ENCODE measurements at places on chromosomes 1 and 21.

DNA sequence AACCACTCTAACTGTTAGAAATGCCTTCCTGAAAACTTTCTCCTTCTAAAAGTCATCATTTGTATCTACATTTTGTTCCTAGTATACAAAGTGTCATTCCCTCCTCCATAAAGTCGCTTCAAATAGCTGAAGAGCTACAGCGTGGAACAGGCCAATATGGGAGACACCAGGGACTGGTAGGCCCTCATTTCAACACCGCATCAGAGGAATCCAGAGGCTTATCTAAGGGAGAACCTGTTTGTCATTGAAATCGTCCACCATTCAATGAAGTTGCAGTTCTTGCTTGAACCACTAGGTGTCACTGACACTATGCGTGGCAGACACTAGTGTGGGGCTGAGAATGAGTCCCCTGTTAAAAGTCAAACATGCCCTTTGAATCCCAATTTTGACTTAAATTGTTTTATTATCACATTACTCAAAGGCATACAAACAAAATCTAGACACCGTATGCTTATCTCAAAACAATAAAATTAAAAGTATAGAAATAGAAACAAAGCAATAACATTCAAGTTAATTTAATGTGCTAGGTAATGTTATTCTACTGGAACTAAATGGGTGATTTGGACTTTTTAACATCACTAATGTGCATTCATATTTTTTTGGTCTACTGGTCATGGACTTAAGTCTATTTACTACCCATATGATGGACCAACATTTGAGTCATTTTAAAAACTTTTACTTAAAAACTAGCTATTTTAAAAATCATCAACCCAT lies 182.3 kb downstream of the FCRL5 start:
- H3K27ac ChIP-seq: no peak overlapping the region
- no peaks in the 10 kb centered on the region for H3K36me3 ChIP-seq
- H3K4me3 ChIP-seq: no peak overlapping the region

DNA sequence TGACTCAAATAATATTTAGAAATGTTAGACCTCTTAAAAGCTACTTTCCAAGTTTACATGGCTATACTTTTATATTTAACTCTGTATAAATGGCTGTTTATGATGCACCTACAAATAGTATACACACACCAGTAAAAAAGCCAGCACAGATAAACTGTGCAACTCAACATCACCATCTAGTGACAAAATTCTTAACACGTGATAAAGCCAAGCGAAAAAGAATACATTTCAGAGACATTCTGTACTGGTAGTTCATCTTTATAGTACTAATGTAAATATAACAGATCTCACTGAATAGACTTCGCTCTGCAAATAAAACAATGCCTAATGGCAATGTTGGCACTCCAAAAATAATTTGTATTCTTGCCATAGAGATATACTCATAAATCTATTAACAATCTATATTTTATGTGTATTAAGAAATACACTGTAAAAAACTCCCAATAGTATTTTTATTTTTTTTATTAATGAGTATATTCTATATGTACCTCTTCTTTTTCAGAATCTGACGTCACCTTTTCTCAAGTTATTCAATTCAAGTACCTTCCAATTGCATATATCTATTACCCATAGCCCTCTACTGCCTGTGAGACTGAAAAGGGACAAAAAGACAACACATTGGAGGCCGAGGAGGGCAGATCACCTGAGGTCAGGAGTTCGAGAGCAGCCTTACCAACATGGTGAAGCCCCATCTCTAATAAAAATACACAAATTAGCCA lies 100.2 kb downstream of the DPYD start:
- no peaks in the 10 kb centered on the region for H3K27me3 ChIP-seq
- H3K4me1 ChIP-seq: no peaks in the 10 kb centered on the region
- peak; percentile 58 for DNase-seq
- H3K36me3 ChIP-seq: no peaks in the 10 kb centered on the region

- H3K4me3 ChIP-seq: no peak overlapping the region
- peaks cover 7% of the 10 kb centered on the region for H3K36me3 ChIP-seq
- H3K27ac ChIP-seq: no peak overlapping the region
- no peaks in the 10 kb centered on the region for H3K27me3 ChIP-seq
- no peak for DNase-seq
Observed at GRCh38 chr1:21157054-21157453, 19.6 kb downstream of the EIF4G3 start.

- DNase-seq: no peak
- H3K27ac ChIP-seq: no peak overlapping the region
- H3K4me3 ChIP-seq: no peak overlapping the region
Observed at GRCh38 chr21:34219334-34220060, 144.3 kb upstream of the KCNE2 start.

DNA sequence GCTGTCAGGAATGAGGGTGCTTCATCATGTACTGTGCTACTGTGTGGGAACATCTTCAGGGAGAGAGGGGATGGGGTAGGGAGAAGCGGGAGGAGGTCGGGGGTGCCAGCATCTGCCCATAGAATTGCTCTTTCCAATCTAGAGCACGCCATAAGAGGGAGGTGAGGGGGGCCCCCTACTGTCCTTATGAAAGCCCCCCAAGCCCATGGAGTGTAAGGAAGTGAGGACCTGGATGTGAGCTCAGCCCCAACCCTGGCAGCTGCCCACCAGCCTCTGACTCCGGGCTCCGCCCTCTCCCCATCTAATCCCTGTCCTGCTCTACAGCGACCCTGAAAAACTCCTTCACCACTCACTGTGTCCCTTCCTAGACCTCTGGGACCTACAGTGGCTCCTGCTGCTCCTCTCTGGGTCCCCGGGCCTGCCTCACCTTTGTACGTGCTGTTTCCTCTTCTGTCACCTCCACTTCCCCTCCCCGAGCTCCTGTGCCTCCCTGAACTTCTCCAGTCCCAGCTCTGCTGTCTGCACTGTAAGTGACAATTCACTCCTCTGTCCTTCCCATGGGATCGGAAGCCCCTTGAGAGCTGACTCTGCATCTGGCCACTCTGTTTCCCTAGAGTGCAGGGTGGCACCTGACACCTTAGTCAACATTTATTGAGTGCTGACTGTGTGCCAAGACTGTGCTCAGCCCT lies 269.4 kb downstream of the PTPRU start:
- DNase-seq: no peak
- no peaks in the 10 kb centered on the region for H3K4me1 ChIP-seq
- peaks cover 6% of the 10 kb centered on the region for H3K27me3 ChIP-seq
- no peak overlapping the region for H3K27ac ChIP-seq
- H3K4me3 ChIP-seq: no peak overlapping the region
- H3K36me3 ChIP-seq: no peaks in the 10 kb centered on the region

- no peaks in the 10 kb centered on the region for H3K36me3 ChIP-seq
- H3K4me3 ChIP-seq: no peak overlapping the region
- peak; percentile 78 for DNase-seq
- no peak overlapping the region for H3K27ac ChIP-seq
Observed at GRCh38 chr1:78833491-78833890, 173.0 kb downstream of the ADGRL4 start.

GRCh38 chr1:23459338-23459757 lies 24.6 kb downstream of the ASAP3 start:
- no peaks in the 10 kb centered on the region for H3K4me1 ChIP-seq
- no peaks in the 10 kb centered on the region for H3K27me3 ChIP-seq
- H3K4me3 ChIP-seq: no peak overlapping the region
- peaks cover 11% of the 10 kb centered on the region for H3K36me3 ChIP-seq

DNA sequence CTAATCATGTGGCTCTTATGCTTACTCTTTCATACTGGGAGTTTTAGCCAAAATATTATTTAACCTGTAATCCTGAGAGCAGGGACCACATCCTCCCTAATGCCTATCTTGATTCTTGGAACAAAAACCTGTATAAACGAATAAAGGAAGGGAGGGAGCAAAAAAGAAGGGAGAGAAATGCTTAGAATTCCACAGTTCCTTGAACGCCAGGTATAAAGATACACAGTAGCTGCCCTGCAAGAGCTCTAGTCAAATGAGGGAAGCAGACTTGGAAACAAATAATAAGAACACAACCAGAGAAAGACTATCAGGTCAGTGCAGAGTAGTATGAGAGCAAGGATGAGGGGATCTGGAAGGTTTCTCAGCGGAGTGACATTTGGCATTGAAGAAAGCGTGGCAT lies 116.3 kb downstream of the SLC30A10 start:
- no peaks in the 10 kb centered on the region for H3K36me3 ChIP-seq
- peaks cover 5% of the 10 kb centered on the region for H3K27me3 ChIP-seq
- H3K4me1 ChIP-seq: peaks cover 2% of the 10 kb centered on the region
- no peak for DNase-seq
- H3K27ac ChIP-seq: no peak overlapping the region
- H3K4me3 ChIP-seq: no peak overlapping the region

DNA sequence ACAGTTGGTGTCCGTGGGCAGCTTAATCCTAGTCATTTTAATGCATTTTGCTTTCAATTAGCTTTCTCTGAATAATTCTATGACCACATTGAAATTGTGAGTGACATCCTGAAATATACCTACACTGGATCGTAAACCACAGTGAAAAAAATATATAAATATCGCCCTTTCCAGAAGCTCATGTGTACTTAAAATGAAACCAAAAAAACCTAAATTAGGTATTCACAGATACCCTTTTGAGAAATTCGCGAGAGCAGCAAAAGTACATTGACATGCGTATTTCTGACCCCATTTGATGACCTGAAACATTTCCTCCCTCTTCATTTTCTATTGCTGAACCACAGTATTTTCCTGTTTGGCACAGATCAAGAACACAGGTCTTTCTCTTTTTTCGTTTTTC lies 253.8 kb downstream of the LTN1 start:
- peaks cover 5% of the 10 kb centered on the region for H3K4me1 ChIP-seq
- H3K27ac ChIP-seq: no peak overlapping the region
- H3K36me3 ChIP-seq: no peaks in the 10 kb centered on the region
- no peak for DNase-seq
- no peak overlapping the region for H3K4me3 ChIP-seq

DNA sequence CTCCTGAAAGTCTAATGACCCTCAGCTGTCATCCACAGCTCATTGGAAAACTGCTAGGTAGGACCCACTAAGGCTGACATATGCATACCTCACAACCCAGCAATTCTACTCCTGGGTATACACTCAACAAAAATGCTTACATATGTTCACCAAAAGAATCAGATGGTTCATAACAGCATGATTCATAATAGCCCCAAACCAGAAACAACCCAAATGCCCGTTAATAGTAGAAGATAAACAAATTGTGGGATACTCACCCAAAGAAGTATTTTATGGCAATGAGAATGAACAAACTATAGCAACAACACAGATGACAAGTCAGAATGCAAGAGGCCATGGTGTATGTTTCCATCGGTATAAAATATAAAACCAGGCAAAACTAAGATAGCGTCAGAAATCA lies 124.6 kb downstream of the HLCS start:
- H3K36me3 ChIP-seq: no peaks in the 10 kb centered on the region
- H3K4me1 ChIP-seq: peaks cover 18% of the 10 kb centered on the region
- no peak overlapping the region for H3K4me3 ChIP-seq
- DNase-seq: peak; percentile 81

DNA sequence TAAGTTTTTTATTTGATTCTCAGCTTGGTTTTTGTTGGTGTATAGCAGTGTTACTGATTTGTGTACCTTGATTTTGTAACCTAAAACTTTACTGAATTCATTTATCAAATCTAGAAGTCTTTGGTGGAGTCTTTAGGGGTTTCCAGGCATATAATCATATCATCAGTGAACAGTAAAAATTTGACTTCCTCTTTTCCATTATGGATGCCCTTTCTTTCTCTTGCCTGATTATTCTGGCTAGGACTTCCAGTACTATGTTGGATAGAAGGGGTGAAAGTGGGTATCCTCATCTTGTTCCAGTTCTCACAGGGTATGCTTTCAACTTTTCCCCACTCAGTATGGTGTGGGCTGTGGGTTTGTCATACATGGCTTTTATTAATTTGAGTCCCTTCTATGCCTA lies 23.6 kb upstream of the MAB21L3 start:
- no peak overlapping the region for H3K4me3 ChIP-seq
- no peaks in the 10 kb centered on the region for H3K27me3 ChIP-seq
- H3K36me3 ChIP-seq: no peaks in the 10 kb centered on the region
- no peaks in the 10 kb centered on the region for H3K4me1 ChIP-seq
- no peak for DNase-seq

DNA sequence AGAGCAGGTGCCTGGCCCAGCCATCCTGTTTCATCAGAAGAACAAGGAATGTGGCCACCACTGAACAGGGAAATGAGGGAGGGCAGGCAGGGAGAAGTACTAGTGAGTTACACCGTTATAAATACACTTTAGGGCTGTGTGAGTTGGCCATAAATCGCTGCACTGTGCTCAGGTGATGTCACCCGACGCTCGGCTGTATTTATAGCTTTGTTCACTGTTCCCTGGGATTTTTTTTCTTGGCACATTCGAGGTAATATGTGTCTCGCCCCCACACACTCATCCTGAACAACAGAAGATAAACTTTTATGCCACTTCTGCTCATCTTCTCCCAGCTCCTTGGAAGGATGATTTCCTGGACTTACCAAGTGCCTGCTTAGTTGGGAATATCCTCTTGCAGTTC lies 9.0 kb upstream of the KIRREL1 start:
- no peaks in the 10 kb centered on the region for H3K4me1 ChIP-seq
- no peak overlapping the region for H3K4me3 ChIP-seq
- no peak for DNase-seq
- H3K27me3 ChIP-seq: peaks cover 63% of the 10 kb centered on the region
- no peaks in the 10 kb centered on the region for H3K36me3 ChIP-seq

GRCh38 chr21:33268393-33268736 lies 2.2 kb downstream of the IL10RB start:
- no peaks in the 10 kb centered on the region for H3K4me1 ChIP-seq
- H3K27ac ChIP-seq: no peak overlapping the region
- no peak overlapping the region for H3K4me3 ChIP-seq
- H3K36me3 ChIP-seq: peaks cover 13% of the 10 kb centered on the region

DNA sequence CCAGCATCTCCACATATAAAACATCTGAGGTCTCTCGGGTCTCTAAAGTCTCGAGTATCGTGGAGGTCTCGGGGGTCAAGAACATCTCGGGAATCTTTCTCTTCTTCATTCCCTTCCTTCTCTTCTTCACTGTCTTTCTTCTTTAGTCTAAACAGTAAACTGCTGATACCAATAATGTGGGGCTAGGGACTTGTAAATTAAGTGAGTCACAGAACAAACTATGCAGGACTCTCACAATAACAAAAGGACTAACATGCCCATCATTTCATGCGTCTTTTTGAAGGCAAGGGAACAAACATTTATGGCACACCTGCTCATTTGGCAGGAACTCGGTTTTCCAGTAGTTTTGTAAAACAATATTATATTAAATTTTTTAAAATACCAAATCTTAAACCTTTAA lies 32.4 kb downstream of the PRPF38A start:
- no peak for DNase-seq
- H3K36me3 ChIP-seq: peaks cover 18% of the 10 kb centered on the region
- no peaks in the 10 kb centered on the region for H3K27me3 ChIP-seq
- no peak overlapping the region for H3K4me3 ChIP-seq
- no peak overlapping the region for H3K27ac ChIP-seq

All from IMR-90 (cell line).